Glutamatergic neuron (in vitro differentiated cells): ENCODE measurements at places on chromosomes 2 and 18.

DNA sequence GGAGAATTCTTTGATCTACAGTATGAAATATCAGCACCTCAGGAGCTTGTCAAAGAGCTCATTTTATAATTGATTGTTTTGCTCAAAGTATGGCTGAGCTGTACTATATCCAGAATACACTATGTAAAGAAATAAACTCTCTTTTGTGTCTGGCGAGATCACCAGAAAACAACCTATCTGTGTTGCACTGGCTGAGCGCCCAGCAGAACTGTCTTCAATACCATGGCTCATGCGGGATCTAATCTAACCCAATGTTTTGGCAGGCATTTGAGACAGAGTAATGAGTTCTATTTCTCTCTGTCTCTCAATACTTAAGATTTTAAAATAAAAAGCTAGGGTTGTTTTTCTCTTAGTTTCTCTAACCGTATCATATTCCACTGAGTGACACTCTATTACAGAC is 192.4 kb downstream of the L3MBTL4 start:
- DNase-seq = no peak

DNA sequence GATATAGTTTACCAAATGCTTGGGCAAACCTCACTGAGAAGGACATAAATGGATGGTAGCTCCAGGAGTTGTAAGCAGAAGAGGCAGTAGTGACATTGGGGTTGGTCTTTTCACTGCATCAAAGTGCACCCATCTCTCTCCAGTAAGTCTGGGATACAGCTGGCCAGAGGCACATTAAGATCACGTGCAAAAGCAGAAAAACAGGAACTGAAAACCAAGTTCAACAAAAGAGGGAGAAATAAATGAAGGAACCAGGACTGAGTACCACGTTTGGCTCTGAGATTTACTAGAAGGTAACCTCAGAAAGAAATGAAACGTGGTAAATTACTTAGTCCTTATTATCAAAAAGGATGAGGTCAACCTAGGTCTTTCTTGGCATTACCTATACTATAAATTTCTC is 259.2 kb downstream of the OSR1 start:
- DNase-seq = no peak

DNA sequence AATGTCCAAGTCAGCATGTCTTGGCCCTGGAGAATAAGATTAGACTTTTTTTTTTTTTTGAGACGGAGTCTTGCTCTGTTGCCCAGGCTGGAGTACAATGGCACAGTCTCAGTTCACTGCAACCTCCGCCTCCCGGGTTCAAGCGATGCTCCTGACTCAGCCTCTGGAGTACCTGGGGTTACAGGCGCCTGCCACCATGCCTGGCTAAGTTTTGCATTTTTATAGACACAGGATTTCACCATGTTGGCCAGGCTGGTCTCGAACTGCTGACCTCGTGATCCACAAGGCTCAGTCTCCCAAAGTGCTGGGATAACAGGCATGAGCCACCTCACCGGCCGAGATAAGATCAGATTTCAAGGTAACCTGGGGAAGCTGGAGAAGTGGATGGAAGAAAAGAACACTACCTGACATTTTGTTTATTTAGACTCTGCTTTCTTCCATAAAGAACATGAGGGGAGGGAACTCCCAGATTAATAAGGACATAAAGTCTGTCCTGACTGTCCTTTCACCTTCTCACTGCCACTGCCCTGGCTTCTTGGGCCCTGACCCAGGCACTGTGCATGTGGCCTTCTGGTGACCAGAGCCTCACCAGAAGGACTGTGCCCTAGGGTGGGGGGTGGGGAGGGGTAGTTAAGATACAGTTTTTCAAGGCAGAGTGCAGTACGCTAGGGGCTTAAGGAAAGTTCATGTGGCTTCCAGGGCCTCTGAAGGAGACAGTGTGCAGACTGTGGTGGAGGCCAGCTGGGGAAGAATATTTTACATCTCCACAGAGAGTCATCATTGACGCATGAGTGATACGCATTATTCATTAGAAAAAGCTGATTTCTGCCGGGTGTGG is 4.8 kb upstream of the IMPA2 start:
- DNase-seq = no peak

GRCh38 chr2:119723784-119724467 is 35.8 kb upstream of the PTPN4 start:
- DNase-seq = no peak

- peak; percentile 40 for DNase-seq
Observed at GRCh38 chr2:118310681-118311429, 222.6 kb downstream of the INSIG2 start.

GRCh38 chr18:35547008-35547605 is 34.4 kb upstream of the GALNT1 start:
- DNase-seq = no peak

- no peak for DNase-seq
Observed at GRCh38 chr2:203900253-203900652, 32.7 kb downstream of the CTLA4 start.

- DNase-seq = no peak
Observed at GRCh38 chr2:171247741-171248662, 87.3 kb upstream of the TLK1 start.

DNA sequence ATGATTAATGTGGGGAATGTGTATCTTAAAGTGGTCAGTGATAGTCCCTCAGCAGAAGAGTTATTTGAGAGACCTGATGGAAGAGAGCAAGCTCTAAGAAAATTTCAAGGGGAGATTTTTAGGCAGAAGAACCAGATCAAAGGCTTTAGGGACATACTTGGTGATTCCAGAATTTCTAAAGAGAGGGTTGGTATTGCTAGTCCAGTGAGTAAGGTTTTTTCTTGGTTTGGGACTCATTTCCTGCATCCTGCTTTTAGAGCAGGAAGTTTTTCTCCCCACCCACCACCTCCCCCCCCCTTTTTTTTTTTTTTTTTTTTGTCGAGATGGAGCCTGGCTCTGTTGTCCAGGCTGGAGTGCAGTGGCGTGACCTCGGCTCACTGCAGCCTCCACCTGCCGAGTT is 42.7 kb upstream of the DYSF start:
- DNase-seq = no peak

DNA sequence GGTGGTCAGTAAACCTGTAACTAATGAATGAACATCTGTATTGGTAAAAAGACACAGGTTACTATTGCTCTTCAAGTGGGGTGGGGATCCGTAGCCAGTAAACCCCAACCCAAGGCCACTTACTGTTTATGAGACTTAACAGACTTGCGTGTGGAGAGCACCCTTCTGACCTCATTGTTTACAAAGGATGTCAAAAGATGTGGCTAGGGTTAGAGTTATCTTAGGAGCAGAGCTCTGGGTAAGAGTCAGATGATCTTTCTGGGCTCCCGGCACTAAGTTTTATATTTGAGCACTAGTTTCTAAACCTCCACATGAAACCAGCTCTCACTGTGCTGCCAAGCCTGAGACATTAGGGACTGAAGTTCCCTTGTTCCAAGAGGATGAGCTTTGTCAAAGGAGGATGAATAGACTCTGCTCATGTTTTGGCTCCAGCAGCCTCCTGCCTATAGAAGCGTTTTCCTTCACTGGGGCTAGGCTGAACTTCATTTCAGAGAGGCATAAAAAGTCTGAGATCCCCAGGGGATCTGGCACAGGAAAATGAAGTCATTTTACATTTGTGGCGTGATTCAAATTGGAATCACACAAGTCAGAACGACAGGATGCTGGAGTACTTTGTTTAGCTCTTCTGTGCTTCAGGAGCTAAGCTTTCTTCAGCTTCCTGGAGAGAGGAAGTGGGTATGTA is 403.1 kb upstream of the TRIB2 start:
- DNase-seq = no peak

DNA sequence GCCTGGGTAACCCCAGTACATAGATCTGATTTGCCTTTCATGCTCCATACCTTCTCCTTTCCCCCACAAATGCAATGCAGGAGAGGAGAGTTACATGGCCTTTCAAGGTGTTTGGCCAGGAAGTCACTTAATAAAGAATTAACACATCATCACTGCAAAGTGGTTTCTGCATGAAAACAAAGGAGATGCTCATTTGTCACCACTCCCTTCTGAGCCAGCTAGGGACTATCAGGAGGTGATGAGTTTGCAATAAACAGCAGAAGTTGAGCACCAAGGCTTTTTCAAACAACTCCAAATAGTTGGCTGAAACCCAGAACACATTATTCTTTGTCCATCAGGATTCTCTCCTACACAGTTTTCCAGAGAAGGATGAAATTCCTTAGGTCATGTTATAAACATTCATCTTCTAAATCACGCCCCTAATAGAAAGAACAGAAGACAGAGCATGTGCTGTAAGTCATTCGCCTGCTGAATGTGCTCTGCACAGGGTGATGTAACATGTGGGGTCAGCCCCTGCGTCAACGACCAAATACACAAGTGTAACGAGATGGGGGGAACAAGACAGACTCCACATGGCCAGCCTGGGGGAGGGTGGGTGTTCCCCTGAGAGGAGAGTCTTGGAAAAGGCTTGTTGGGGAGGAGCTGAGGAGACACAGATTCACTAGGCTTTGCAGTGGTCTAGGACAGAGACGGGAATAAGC is 87.3 kb upstream of the RMDN2 start:
- DNase-seq = no peak

- peak; percentile 89 for DNase-seq
Observed at GRCh38 chr2:73385504-73386341, at the start of gene ALMS1. TSS of gene ALMS1 (plus strand) at chr2:73385836. CDS start at chr2:73385869, 33 bp downstream.

DNA sequence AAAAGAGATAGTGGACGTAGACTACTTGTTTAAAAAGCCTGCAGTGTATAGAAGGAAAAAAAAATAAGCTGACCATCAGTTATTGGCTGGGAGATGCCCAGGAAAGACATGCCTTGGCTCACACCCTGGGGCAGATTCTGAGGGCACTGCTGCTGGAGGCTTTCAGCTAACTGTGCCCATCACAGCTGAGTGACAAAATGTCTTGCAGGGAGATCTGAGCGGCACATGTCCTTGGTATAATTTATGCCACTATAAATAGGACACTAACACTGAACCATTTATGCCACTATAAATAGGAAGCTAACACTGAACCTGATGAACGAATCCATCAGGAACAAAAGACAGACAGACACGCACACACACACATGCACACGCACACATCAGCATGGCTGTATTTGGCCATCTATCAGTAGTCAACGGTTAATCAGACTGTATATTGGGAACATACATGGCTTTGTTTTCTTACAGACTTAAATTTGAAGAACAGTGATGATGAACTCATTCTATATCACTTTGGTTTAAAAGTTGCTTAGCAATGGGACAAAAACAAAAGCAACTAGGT is 68.2 kb upstream of the NOSTRIN start:
- no peak for DNase-seq

- DNase-seq = no peak
Observed at GRCh38 chr2:96329874-96330273, 4.8 kb downstream of the ITPRIPL1 start.

DNA sequence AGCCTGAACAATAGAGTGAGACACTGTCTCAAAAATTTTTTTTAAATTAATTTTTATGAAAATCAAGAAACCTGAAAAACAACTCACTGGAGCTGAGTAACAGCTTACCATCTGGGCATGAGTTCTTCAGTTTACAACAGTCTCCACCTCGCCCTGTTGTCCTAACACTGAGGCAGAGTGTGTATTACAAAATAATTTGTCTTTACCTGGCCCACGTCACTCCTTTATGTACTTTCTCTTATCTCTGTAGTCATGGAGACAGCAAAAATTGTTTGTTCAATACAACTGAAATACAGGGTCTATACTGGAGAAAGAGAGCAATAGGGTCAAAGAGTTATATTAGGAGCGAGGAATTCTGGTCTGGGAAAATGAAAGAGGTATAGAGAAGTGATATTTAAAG is 48.1 kb downstream of the CYTIP start:
- no peak for DNase-seq

- no peak for DNase-seq
Observed at GRCh38 chr2:37156071-37156856, 516 bp downstream of the EIF2AK2 start.

GRCh38 chr2:60551240-60552077 is 2.0 kb downstream of the BCL11A start:
- peak; percentile 66 for DNase-seq

GRCh38 chr2:78907089-78907488 is 118.4 kb upstream of the REG3G start:
- no peak for DNase-seq

GRCh38 chr18:10526561-10526949 is 728 bp downstream of the NAPG start:
- no peak for DNase-seq

DNA sequence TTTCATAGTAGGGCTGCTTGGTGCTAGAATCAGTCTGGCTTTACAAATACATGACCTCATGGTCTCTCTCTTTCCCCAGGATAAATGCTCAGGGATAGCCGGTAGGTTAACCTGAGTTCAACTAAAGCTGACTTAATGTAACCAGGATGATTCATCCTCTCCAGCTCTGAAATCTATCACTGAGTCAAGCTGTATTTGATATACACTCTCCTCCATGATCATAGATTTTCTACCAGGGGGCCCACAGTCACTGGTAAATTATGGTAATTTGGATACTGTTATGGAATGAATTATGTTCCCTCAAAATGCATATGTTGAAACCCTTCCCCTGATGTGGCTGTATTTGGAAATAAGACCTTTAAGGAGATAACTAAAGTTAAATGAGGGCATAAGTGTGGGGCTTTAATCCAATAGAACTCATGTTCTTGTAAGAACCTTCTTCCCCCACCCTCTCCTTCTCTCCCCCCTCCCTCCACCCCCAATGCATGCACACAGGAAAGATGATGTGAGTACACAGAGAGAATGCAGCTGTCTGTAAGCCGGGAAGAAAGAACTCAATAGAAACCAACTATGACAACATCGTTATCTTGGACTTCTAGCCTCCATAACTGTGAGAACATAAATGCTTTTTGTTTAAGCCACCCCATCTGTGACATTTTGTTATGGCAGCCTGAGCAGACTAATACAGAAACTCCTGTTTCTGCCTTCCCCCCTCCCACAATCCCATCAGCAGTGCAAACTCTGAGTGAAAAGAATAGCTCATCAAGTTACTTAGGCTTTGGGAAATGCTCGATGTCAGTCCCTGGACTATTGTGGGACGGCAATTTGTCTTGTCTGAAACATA is 134.9 kb upstream of the KYNU start:
- no peak for DNase-seq

- DNase-seq = no peak
Observed at GRCh38 chr2:205769879-205770278, 87.6 kb downstream of the NRP2 start.

- no peak for DNase-seq
Observed at GRCh38 chr2:62472312-62472711, 33.7 kb downstream of the TMEM17 start.

GRCh38 chr2:232976666-232977437 is 36.2 kb downstream of the NGEF start:
- no peak for DNase-seq
